ENCODE measurements at places on chromosomes 12 and 14. TPM values are rescaled to one million over a fixed set of nuclear protein-coding genes. Genes with fewer than 3 reads are reported as not detected.

SAMD15 gene
- 2.8 TPM for total RNA-seq

NKX2-1 gene
- 180 TPM for total RNA-seq

WNT1 gene
- not detected for total RNA-seq

- H3K4me1 ChIP-seq, result peaks cover 12% of the 10 kb centered on the region
- no peaks in the 10 kb centered on the region for H3K36me3 ChIP-seq
- no peak for DNase-seq
- peak overlapping the region; percentile 47 for H3K27ac ChIP-seq
- H3K4me3 ChIP-seq, result no peak overlapping the region
These were observed 171.2 kb downstream of the ZFP36L1 start for GRCh38 chr14:68621400-68622365.

GRCh38 chr12:86711731-86712130, 455.5 kb upstream of the MGAT4C start:
- DNase-seq, result no peak
- no peaks in the 10 kb centered on the region for H3K4me1 ChIP-seq
- H3K27ac ChIP-seq, result no peak overlapping the region
- no peaks in the 10 kb centered on the region for H3K36me3 ChIP-seq

DNA sequence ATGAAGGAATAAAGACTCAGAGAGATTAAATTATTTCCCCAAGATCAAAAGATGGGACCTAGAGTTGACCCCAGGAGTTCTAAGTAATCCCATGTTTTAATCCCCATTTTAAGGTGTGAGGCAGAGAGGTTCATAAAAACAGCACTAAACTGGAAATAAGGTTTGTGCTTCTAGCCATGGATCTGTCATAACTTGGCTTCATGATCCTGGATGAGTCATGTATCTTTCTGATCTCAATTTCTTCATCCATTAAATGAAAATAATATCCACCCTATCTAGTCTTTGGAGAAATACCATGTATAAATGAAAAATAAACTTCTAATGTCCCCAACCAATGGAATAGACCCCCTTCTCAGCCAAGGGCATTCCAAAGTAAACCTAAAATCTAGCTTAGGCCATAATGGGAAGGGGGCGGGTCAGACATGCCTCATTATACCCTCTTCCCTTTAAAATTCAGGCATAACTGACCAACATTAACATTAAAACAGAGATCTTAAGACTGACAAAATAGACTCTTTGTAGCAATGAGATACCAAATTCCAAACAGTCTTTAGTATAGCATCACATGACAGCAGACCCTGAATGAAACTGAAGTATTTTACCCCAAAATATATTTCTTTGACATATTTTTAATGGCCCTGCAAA, 47.8 kb downstream of the SLC41A2 start:
- H3K4me1 ChIP-seq, result no peaks in the 10 kb centered on the region
- H3K27me3 ChIP-seq, result no peaks in the 10 kb centered on the region
- H3K36me3 ChIP-seq, result no peaks in the 10 kb centered on the region
- no peak overlapping the region for H3K4me3 ChIP-seq
- no peak for DNase-seq

GRCh38 chr12:93748672-93749383, 71.7 kb downstream of the CRADD start:
- no peaks in the 10 kb centered on the region for H3K36me3 ChIP-seq
- H3K4me1 ChIP-seq, result peaks cover 18% of the 10 kb centered on the region
- H3K27me3 ChIP-seq, result no peaks in the 10 kb centered on the region
- DNase-seq, result no peak
- peak overlapping the region; percentile 18 for H3K27ac ChIP-seq
- no peak overlapping the region for H3K4me3 ChIP-seq

- DNase-seq, result no peak
- no peak overlapping the region for H3K4me3 ChIP-seq
- H3K27ac ChIP-seq, result no peak overlapping the region
- H3K27me3 ChIP-seq, result no peaks in the 10 kb centered on the region
These were observed 10.5 kb upstream of the NID2 start for GRCh38 chr14:52079239-52079959.

- H3K4me3 ChIP-seq, result no peak overlapping the region
- no peaks in the 10 kb centered on the region for H3K27me3 ChIP-seq
- no peaks in the 10 kb centered on the region for H3K4me1 ChIP-seq
- H3K36me3 ChIP-seq, result no peaks in the 10 kb centered on the region
These were observed 136.3 kb downstream of the DIO2 start for GRCh38 chr14:80074900-80075574.

DNA sequence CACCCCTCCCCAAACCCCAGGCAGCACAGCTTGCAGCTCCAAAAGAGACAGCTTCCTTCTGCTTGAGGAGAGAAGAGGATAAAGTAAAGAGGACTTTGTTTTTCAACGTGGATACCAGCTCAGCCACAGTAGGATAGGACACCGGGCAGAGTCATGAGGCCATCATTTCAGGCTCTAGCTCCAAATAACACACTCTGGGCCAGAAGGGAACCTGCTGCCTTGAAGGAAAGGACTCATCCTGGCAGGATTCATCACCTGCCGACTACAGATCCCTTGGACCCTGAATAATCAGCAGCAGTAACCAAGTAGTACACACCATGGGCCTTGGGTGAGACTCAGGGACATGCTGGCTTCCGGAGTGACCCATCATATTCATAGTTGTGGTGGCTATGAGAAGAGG, 10.4 kb upstream of the CKAP4 start:
- DNase-seq, result no peak
- no peak overlapping the region for H3K4me3 ChIP-seq
- H3K27ac ChIP-seq, result no peak overlapping the region
- H3K4me1 ChIP-seq, result no peaks in the 10 kb centered on the region
- H3K27me3 ChIP-seq, result no peaks in the 10 kb centered on the region

AKAP3 gene
- 3.2 TPM for total RNA-seq

CDK2 gene
- 22.2 TPM for total RNA-seq

DNA sequence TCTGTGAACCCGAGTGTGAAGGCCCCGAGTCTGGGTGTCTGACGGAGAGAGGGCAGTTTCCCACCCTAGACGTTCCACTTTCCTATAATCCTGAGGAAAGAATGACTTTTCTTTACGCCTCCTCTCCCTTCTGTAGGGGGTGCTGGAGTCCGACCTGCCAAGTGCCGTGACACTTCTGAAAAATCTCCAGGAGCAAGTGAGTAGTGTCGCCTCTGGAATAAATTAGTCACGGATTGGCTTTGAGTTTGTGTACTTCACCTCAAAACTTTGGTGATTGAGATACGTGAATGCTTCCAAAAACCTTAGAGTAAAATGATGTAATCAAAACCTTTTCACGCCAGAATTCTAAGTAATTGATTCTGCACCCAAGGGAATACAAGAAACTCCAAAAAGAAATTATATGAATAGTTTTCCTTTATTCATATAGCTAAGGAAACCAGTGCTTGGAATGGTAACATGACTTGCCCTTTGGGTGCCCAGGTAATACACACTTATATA, 452 bp downstream of the NGDN start:
- H3K27me3 ChIP-seq, result no peaks in the 10 kb centered on the region
- H3K4me3 ChIP-seq, result peak overlapping the region; percentile 97
- H3K36me3 ChIP-seq, result peaks cover 44% of the 10 kb centered on the region

Measured in lower lobe of right lung (tissue), 2 donors.